Prostate gland (tissue), 2 donors: ENCODE measurements at places on chromosomes 12 and 14. TPM values are rescaled to one million over a fixed set of nuclear protein-coding genes. Genes with fewer than 3 reads are reported as not detected.

DNA sequence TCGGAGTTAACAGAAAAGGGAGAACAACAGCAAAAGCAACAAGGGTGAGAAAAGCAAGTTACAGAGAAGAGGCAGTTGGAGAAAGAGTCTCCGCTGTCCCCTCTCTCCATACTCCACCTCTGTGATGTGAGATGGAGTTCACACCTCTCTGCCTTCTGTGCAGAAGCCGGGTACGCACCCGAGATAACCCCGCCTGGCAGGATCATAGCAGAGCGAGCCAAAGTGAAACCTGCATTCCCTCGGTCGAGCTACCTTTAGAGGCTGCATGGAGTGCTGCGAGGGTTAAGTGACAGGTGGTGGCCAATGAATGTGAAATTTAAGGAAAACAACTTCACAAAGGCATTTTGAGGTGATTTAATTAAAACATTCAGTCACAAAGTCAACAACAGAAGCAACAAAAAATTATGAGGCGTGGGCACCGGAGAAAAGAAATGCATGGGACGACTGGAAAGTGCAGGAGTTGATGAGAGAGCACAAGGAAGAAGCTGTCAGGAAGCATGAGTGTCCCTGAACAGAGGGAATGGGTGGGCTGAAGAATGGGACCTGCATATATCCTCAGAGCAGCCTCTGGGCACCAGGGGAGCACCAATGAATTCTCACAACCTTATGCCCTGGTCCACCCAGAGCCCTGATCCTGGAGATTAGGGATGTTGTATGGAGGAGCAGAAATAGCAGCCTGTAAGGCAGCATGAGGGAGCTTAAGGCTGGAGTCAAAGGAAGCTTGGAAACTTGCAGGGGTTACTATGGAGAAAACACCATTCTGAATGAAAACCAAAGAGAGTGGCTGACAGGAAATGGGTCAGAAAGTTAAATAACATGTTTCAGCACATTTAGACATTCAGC, 208.3 kb downstream of the EMP1 start:
- no peak overlapping the region for H3K4me3 ChIP-seq
- no peaks in the 10 kb centered on the region for H3K4me1 ChIP-seq
- no peak overlapping the region for H3K27ac ChIP-seq
- H3K27me3 ChIP-seq: no peaks in the 10 kb centered on the region
- no peaks in the 10 kb centered on the region for H3K36me3 ChIP-seq

DNA sequence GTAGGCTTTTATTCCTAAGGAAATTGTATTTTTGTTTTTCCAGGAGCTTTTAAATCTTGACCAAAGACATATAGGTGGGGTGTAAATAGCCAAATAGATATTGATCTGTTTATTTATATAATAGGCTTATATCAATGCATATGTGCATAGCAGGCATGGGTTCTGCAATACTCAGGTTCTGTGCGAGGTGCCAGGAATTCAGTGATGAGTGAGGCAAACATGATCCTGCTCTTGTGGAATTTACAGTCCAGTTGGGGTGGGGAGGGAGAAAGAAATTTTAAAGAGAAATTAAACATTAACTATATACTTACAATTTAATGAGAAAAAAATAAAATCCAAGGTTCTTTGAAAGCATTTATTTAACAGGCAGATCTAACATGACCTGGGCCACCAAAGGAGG, 160.3 kb upstream of the HIF1A start:
- no peak overlapping the region for H3K27ac ChIP-seq
- H3K4me3 ChIP-seq: no peak overlapping the region
- H3K36me3 ChIP-seq: no peaks in the 10 kb centered on the region
- DNase-seq: no peak
- peaks cover 12% of the 10 kb centered on the region for H3K4me1 ChIP-seq
- H3K27me3 ChIP-seq: no peaks in the 10 kb centered on the region

GRCh38 chr14:73245480-73246325, 8.4 kb downstream of the PAPLN start:
- peak overlapping the region; percentile 39 for H3K4me3 ChIP-seq
- H3K36me3 ChIP-seq: no peaks in the 10 kb centered on the region

The C14orf132 gene
- 6.6 TPM for total RNA-seq

The TEP1 gene
- 25.8 TPM for total RNA-seq

GRCh38 chr12:19248929-19249602, 119.5 kb downstream of the PLEKHA5 start:
- H3K36me3 ChIP-seq: no peaks in the 10 kb centered on the region
- DNase-seq: no peak
- no peaks in the 10 kb centered on the region for H3K4me1 ChIP-seq
- H3K27me3 ChIP-seq: no peaks in the 10 kb centered on the region

- H3K27ac ChIP-seq: no peak overlapping the region
- DNase-seq: peak; percentile 25
- no peaks in the 10 kb centered on the region for H3K4me1 ChIP-seq
- no peaks in the 10 kb centered on the region for H3K27me3 ChIP-seq
Measured at GRCh38 chr14:21647380-21647779, 6.3 kb upstream of the OR4E2 start.

The PLD4 gene
- total RNA-seq: 1.2 TPM

The PIWIL1 gene
- not detected for total RNA-seq

GRCh38 chr14:105473033-105473676, 1.5 kb upstream of the CRIP2 start:
- H3K4me1 ChIP-seq: peaks cover 48% of the 10 kb centered on the region
- no peaks in the 10 kb centered on the region for H3K36me3 ChIP-seq
- no peak for DNase-seq
- H3K27ac ChIP-seq: peak overlapping the region; percentile 75
- no peak overlapping the region for H3K4me3 ChIP-seq

The RHEBL1 gene
- 2.3 TPM for total RNA-seq

The OASL gene
- 0.14 TPM for total RNA-seq

DNA sequence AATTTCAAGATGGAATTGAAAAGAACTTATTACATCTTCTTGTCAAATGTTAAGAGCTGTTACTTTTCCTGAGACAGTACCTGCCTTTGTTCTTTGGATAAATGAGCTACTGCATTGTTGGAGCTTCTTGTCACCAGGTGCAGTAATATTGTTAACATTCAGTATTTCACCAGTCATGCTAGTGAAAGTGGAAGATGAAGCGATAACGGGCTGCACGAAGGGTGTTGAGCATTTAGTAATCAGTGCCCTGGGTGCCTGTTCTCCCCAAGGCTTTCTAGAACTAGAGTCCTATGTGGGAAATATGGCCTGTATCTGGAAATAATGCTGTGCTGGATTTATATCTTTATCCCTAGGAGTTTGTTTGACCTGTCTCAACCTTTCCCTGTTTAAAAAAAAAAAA, 83.2 kb downstream of the PPP2R5C start:
- H3K27ac ChIP-seq: no peak overlapping the region
- H3K27me3 ChIP-seq: no peaks in the 10 kb centered on the region

The RPGRIP1 gene
- 6.8 TPM for total RNA-seq

The ZNF26 gene
- total RNA-seq: 14.2 TPM

DNA sequence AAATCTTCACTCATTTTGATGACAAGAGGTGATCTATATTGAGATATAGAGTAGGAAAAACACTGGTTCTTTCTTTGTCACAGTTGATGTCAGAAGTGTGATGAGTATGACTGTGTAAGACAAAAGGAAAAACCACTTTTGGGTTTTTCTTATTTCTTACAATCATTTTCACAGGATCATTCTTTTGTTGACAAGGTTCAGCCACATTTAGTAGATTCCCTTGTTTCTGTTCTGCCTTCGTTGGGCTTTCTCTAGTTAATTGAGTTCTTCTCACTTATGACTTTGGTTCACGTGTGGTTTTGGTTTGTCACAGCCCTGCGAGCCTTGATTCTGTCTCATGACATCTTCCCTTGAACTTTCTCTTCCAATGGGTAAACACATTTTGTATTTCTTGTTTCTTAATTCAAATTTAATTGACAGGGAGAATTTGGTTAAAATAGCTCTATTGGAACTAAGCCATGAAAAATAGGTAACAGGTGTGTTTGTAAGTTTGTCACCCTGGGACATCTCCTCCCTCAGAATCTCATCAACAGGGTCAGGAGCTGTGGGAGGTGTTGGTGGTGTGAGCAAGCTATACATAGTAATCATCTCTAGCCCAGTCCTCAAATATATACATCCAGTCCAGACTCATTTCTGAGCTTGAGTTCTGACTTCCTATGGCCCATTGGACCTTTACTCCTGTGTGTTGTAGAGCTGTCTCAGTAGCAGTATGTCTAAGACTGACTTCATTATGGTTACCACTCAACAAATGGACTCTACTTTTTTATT, 255.3 kb downstream of the BMP4 start:
- no peak overlapping the region for H3K27ac ChIP-seq
- no peak overlapping the region for H3K4me3 ChIP-seq
- H3K27me3 ChIP-seq: no peaks in the 10 kb centered on the region
- no peaks in the 10 kb centered on the region for H3K4me1 ChIP-seq
- DNase-seq: no peak

GRCh38 chr14:95033682-95034632, 123.4 kb downstream of the DICER1 start:
- no peaks in the 10 kb centered on the region for H3K4me1 ChIP-seq
- H3K36me3 ChIP-seq: no peaks in the 10 kb centered on the region
- no peak for DNase-seq
- H3K27ac ChIP-seq: no peak overlapping the region

DNA sequence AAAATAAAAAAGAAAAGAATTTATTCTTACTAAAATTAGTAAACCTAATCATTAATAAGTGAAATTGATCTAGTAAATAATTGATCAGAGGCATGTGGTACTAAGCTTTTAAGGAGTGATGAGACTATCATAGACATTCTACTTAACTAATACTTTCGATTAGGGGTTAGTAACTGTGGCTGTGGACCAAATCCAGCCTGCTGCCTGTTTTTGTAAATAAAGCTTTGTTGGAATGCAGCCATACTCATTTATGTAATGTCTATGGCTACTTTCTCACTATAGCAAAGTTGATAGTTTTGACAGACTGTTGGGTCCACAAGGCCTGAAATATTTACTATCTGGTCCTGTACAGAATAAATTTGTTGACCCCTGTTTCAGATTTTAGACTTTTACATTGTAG, 63.2 kb downstream of the PLEKHA5 start:
- H3K36me3 ChIP-seq: no peaks in the 10 kb centered on the region
- H3K4me1 ChIP-seq: no peaks in the 10 kb centered on the region
- H3K27me3 ChIP-seq: no peaks in the 10 kb centered on the region
- DNase-seq: no peak
- no peak overlapping the region for H3K4me3 ChIP-seq

GRCh38 chr14:61148742-61149350, 132.3 kb downstream of the TMEM30B start:
- no peak overlapping the region for H3K4me3 ChIP-seq
- no peaks in the 10 kb centered on the region for H3K4me1 ChIP-seq
- no peak for DNase-seq
- H3K27me3 ChIP-seq: no peaks in the 10 kb centered on the region
- H3K27ac ChIP-seq: no peak overlapping the region

- no peaks in the 10 kb centered on the region for H3K36me3 ChIP-seq
- no peak overlapping the region for H3K4me3 ChIP-seq
- H3K27ac ChIP-seq: no peak overlapping the region
- no peaks in the 10 kb centered on the region for H3K4me1 ChIP-seq
- H3K27me3 ChIP-seq: no peaks in the 10 kb centered on the region
Measured at GRCh38 chr12:34151019-34151418, 128.7 kb downstream of the ALG10 start.

DNA sequence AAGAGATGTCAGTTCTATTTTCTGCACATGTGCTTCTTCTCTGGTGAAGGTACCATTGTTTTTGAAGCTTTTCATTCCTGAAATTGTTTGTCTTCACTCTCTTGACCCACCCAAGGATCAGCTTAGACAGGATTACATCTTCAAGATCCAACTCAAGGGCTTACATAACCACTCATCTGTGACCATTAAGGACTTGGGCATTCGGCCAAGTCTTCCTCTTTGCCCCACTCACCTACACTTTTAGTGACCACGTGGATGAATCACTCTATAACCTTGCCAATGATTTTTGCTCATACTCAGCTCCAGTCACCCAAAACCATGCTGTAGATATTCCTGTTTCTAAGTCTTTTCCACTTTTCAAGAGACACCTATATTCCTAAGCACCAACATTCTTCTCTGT, 36.5 kb upstream of the SSTR1 start:
- no peaks in the 10 kb centered on the region for H3K36me3 ChIP-seq
- no peaks in the 10 kb centered on the region for H3K4me1 ChIP-seq
- DNase-seq: no peak
- no peak overlapping the region for H3K27ac ChIP-seq
- no peak overlapping the region for H3K4me3 ChIP-seq

GRCh38 chr12:68759852-68760251, 13.9 kb downstream of the SLC35E3 start:
- H3K27ac ChIP-seq: no peak overlapping the region
- H3K36me3 ChIP-seq: no peaks in the 10 kb centered on the region
- no peaks in the 10 kb centered on the region for H3K27me3 ChIP-seq
- H3K4me1 ChIP-seq: no peaks in the 10 kb centered on the region
- no peak for DNase-seq
- no peak overlapping the region for H3K4me3 ChIP-seq

- peaks cover 2% of the 10 kb centered on the region for H3K4me1 ChIP-seq
- H3K27me3 ChIP-seq: no peaks in the 10 kb centered on the region
- H3K4me3 ChIP-seq: no peak overlapping the region
- H3K36me3 ChIP-seq: no peaks in the 10 kb centered on the region
Measured at GRCh38 chr14:68244262-68244980, 424.8 kb downstream of the RAD51B start.

The CLEC6A gene
- total RNA-seq: not detected

- no peaks in the 10 kb centered on the region for H3K4me1 ChIP-seq
- H3K4me3 ChIP-seq: no peak overlapping the region
- no peaks in the 10 kb centered on the region for H3K36me3 ChIP-seq
Measured at GRCh38 chr14:97039717-97040363, 242.7 kb downstream of the VRK1 start.
